HT1080 (cell line): ENCODE measurements at places on chromosomes 1 and 21.
A peak's percentile ranks its signal among the peaks of the same experiment; 100 is the strongest.

DNA sequence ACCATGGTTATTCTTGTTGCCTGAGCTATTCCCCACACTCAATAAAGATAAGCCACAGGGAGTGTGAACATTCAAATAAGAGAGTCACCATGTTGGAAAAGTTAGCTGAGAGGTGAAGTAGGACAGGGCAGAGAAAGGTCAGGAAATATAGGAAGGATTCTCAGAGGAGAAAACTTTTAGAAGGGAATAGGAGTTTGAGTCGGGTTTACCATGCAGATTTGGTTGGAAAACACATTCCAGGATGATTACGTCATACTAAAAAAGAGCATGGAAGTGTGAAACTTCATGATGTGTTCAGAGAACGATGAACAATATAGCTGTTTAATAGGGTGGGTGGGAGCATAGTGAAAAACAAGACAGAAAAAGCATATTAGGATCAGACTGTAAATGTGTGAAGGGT is 1125.3 kb upstream of the ADGRL2 start:
- DNase-seq = peak; percentile 10

DNA sequence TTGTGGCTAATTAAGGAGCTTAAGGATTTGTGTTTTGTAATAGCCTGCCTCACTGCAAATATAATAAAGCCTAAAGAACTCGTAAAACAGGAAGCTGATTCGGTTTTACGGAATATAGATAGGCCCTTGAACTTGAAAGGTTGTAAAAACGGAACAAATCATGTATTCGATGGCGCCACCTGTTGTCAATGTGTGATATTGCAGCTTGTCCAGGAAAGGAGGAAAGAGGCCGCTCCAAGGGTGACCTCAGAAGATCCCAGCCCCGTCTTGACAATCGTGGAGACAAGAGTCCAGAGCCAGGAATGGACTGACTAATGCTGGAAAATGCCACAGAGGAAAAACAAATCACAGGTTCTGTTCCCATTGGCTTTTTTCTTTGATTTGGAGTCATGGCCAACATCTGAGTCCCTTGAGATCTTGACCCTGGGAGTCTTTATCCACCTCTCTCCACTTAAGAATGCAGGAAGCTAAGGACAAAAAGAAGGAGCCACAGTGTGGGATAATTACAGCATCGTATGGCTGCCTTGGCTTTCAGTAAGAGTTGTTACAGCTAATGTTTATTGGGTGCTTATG is 7.0 kb upstream of the IGSF21 start:
- peak; percentile 56 for DNase-seq

DNA sequence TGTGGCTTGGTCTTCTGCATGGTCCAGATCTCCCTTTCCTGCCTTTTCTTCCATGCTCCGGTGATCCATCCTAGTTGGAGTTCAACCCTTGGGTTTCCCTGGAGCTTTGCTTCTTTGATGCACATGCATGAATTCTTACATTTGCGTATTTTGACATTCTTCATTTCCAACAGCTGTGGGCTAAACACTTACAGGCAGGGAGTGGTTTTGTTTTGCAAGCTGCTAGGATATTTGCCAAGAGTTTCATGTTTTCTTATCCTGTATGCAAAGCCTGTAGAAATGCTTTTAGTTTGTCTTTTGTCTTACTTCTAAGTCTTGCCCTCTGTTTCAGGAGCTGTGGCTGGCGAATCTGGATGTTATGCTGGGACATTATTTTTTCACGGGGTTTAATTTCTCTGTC is 90.3 kb upstream of the PAXBP1 start:
- DNase-seq = no peak

DNA sequence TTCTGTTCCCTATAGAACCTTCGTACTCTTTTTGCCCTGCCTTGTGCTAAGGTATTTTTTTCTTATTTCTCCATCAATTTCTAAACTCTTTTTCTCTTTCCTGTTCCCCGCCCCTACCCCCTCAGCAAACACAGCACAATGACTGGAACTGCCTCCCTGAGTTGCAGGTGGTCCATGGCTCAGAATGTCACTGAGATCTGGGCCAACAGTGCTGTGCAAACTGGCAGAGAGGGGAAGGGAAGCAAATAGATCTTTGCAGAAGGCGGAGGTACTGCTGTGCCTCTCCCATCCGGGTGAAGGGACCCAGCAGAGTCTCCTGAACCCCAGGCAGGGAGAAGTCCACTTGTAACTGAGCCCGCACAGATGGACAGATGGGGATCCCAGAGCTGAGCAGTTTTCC is 32.6 kb upstream of the A3GALT2 start:
- no peak for DNase-seq
